ENCODE measurements at places on chromosomes 4 and X.

DNA sequence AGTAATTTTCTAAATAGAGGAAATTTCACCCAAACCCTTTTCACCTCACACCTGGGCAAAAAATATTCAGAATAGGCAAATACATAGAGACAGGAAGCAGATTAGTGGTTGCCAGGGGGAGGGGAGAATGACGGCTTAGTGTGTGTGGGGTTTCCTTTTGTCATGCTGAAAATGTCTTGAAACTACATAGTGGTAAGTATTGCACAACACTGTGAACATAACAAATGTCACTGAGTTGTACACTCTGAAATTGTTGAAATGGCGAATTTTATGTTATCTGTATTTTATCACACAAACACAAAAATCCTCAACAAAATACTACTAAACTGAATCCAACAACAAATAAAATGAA, 60.7 kb upstream of the PLAC1 start:
- no peak for DNase-seq

DNA sequence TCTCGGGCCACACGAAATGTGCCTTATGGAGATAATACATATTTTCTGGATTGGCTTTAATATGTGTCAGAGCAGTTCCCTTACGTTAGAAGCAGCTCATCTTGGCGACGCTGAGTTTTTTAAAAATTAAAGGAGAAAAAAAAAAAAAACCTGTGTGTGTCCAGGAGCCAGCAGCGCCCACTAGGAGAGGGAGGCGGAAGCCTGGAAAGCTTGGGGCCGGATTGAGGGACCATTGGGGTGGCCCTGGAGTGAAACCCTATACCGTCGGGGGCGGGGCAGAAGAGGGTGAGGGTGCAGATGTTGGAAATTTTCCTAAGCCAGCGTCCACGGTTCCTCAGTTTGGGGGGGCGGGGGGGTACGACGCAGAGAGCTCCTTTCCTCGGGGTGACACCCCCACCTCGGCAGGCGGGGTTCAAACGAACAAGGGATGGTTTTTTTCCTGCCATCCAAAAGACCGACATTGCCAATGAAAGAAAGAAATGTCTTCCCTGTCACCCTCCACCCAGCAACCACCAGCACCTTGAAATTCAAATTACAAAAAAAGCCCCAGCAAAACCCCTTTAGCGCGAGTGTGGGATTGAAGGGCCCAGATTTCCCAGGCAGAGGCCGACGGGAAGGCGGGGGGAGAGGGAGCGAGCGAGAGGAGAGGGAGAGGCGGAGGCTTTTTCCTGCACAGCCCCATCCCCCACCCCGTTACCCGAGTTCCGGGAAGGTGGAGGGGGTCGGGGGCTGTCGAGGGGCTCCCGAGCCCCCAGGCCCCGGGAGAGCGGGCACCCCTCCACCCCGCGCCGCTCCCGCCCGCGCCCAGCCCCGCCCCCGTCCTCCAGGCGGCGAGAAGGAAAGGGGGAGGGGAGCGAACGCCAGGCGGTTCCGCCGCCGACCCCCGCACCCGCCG, 859 bp downstream of the SMARCA1 start:
- DNase-seq = peak; percentile 60

DNA sequence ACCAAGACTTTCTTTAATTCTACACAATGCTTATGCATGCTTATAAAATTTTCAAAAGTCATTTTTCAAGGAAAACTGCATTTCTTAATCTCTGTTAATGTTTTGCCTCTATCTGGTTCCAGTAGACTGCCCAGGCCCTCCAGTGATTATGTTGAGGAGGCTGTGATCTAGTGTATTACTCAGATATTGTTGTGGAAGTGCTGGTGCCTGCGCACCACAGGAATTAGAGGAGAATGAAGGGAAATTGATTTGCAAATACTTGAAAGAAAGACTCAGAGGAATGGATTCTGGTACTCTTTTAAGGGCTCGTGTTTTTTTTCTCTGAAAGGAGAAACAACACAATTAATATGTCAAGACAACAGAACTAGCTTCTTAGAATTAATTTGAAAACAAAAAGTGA, 1015.1 kb downstream of the RPA4 start:
- no peak for DNase-seq

DNA sequence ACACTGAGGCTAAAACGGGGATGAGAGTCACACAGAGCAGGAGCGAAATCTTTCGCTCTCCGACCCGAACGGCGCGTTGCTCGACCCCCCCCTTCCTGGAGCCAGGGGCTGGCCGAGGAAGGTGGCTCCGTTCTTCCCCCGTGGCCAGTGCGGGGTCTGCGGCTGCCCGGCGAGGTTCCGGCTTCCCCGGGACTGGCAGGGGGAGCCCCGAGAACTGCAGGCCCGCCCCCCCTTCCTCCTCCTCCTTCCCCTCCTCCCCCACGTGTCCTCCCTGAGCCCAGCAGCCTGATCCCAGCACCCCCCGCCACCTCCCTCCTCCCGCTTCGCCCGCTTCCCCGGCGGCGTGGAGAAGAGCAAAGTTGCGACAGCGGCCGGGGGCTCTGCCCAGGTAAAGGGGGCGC, 2.4 kb upstream of the BCORL1 start:
- no peak for DNase-seq

- no peak for DNase-seq
These were observed 102.3 kb downstream of the PSAPL1 start for GRCh38 chr4:7332216-7333023.

DNA sequence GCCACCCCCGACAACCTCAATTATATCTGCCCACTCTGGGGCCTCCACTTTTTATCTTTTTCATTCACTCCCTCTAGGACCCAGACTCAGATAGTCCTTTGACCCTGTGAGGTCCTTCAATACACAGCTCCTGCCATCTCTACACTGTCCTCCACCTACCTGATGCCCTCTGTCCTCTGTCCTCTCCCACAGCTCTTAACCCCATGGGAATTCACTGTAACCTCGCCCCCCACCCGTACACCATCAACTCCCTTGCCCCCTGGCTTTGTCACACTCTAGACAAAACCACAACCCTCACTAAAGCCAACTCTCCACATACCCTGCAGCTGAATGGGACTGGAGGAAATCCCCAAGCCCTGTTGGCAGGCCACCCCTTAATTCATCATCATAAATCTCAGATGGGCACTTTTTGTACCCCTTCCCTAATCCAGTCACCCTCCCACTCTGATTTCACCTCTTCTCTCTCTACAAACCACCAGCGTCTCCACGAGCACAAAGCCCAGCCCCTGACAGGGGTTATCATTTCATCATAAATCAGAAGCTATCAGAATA, 52.3 kb upstream of the ENPP6 start:
- DNase-seq = no peak

DNA sequence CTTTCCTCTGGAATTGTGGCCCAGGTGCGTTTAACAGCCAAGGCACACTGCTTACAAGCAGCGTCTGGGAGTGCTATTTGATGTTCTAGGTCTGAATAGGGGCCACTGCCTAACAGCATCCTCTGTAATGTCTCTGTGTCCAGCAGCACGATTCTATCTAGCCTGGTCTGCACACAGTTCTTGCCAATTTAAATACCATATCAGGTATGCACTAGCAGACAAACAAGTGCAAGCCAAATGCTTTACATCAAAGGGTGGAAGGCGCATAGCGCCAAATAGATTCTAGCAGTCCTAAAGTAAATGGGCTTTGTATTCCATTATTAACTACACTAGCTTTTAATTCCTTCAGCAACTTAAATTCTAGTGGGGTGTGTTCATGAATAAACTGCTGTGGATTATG, 15.8 kb upstream of the UGDH start:
- DNase-seq = no peak

GRCh38 chr4:170307182-170307581, 217.4 kb upstream of the AADAT start:
- no peak for DNase-seq

DNA sequence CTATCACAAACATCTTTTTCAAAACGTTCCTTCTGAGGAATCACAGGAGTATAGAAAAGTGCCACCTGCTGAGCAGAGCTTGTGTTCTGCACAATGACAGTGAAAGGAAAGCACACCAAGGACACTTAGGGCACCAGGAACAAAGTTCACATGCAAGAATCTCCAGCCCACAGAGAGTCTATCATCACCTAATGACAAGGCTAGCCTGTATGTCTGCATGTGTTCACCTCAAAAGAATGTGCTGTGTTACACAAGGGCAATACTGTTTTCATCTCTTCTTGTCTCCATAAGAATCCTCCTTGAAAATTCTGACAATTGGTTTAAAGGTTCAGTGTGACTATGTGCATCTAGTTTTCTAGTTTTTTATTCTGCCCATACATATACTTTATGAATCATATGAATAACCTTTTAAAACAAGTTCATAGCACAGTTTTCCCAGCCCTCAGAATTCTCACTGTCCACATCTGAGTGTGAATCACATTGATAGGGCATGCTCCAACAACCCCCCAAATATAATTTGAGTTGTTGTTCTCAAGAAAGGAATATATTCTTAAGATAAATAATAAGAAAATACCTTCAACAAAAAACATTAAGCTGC, 118.0 kb downstream of the PWWP3B start:
- peak; percentile 35 for DNase-seq

DNA sequence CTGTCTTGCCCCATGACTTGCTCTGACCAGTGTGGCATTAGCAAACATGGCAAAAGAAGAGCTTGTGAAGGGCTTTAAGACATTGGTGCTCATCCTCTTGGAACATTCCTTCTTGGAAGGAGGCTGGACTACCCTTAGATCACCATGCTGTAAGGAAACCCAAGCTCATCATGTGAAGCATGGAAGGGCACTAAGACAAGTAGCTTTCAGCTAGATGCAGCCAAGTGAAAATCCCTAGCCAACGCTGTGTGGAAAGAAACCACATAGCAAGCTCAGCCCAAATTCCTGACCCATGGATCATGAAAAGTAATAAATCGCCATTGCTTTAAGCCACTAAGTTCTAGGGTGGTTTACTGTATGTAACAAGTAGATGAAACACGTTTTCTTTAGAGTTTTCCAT, 12.4 kb upstream of the PACRGL start:
- DNase-seq = no peak

DNA sequence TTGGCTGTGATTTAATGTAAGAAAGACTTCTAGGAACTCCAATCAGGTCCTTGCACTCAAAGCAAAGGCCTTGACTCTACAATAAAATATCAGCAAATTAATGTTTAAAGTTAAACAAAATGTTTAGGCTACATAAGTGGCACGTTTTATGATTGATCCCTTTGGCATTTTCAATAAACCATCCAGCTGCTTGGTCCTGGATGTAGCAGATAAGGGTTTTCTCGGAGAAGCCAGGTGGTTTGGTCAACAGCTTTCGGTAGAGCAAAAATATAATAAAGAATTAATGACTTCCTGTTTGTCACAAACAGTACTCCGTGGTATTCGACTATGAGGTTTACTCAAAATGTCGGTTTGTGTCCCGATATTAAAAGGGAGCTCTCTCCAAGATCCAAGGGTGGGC, 95.8 kb downstream of the GEMIN8 start:
- DNase-seq = no peak

DNA sequence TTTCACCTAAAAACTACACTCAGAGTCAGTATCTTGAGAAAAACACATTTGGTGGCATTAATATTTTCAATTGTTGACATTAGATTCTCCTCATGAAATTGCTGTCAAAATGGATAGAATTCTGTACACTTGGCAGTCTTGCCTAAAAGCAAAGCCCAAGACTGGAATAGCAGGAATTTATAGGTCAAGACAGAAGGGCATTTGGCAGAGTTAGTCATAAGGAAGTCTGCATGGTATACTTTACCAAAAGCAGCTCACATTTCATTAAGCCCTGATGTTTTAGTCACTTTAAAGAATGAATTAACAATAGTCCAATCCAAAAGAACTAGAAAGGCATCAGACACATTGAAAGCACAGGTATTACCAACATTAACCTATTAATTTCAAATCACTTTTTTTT, 7.1 kb downstream of the CCDC160 start:
- peak; percentile 3 for DNase-seq

DNA sequence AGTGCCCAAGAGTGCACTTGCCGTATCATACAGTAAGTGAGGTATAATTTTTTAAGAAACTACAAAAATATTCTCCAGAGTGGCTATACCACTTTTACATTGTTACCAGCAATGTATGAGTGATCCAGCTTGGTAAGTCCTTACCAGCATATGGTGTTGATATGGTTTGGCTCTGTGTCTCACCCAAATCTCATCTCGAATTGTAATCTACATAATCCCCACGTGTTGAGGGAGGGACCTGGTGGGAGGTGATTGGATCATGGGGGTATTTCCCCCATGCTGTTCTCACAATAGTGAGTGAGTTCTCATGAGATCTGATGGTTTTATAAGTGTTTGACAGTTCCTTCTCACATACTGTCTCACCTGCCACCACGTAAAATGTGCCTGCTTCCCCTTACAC, 44.8 kb downstream of the RBMX start:
- no peak for DNase-seq

DNA sequence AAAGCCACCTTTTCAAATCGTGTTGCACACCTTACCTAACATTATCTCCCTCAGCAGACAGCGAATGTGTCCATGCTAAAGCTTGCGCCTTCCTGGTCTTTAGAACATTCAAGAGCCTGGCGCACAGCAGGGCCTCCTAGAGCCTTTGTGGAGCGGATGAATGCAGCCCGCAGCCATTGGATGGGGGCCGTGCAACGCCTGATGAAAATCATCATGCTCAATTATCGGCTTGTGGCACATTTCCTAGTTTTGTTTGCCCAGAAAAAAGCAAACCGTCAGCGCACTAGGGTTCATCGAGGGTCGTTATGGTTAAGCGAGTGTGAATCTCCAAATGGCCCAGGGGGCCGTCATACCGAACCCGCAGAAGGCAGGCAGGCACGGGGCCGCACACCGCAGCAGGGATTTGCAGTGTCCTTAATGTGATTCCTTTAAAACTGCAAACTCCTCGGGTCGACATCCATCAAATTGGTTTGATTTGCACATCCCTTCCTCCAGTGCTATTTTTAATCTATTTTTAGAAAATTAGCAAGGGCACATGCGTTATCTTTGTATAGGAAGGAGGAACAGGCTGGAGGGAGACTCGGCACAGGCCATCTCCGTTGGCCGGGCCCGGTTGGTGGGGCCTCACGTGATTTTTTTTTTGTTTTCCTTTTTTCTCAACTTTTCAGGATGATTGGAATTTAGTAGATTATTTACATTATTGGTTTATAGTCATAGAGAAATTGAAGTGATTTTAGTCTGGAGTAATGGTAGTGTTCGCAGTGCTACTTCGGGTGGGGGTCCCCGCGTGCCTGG, 53.1 kb downstream of the ABLIM2 start:
- DNase-seq = no peak

DNA sequence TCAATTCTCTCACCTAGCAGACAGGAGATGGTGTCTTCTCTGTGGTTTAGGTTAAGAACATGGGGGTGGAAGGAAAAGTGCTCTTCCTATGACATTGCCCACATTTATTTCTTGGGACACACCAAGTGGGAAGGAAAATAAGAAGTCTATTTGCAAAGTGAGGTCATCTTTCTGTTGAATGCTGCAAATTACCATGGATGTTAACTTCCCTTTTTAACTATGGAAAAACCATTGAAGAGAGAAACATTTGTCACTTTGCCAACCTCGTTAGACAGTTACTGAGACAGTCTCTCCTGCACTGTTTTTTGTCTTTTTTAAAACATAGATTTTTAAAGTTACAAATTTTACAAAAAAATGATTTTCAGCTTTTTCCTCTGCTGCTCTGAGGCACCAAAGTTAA, 72.8 kb upstream of the BEND4 start:
- no peak for DNase-seq

- DNase-seq = no peak
These were observed 250.7 kb upstream of the RASGEF1B start for GRCh38 chr4:81722290-81722851.

GRCh38 chr4:164617911-164618310, 136.0 kb upstream of the SMIM31 start:
- no peak for DNase-seq

GRCh38 chr4:182853731-182854330, 63.4 kb downstream of the DCTD start:
- no peak for DNase-seq
